H54 (cell line): ENCODE measurements at places on chromosomes 1 and 21.

GRCh38 chr21:42799516-42799915 is 79.8 kb downstream of the WDR4 start:
- DNase-seq = no peak

- peak; percentile 92 for DNase-seq
Measured at GRCh38 chr21:46038871-46039397, 57.4 kb downstream of the COL6A1 start.

- DNase-seq = no peak
Measured at GRCh38 chr1:18991585-18991984, 35.1 kb upstream of the IFFO2 start.

- DNase-seq = no peak
Measured at GRCh38 chr1:186905561-186905960, 76.8 kb downstream of the PLA2G4A start.

- no peak for DNase-seq
Measured at GRCh38 chr1:171460018-171460620, 25.2 kb upstream of the PRRC2C start.

DNA sequence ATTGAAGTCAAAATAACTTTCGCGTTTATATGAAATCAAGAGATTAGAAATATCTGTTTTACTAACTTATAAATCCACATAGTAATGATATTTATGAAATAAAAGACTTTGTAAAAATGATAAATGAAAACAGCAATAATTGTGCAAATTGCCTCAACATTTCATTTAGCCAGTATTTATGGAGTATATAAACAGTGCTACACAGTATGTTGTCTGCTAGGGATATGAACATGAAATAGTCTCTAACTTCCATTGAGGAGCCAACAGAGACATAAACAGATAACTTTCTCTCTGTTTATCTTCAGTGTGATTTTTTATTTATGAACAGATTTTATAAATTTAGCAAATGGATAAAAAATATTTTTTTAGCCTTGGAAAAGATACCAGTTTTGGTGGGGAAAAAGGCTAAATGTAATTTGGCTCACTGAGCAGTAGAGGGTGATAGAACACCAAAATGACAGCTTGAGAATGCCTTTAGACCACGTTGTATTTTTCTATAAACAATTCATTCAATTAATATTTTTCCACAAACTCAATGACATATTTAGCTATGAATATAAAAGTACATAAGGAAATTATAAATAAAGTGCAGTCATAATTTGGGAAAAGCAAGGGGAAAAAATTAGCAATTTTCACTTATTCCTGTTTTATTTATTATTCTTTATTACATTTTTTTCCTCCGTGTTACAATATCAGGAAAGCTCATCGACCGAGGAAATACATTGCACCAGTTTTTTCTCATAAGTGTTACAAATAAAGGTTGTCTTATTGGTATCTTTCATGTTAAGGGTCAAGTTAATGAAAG is 47.5 kb upstream of the EEIG2 start:
- DNase-seq = no peak

GRCh38 chr1:228765168-228765946 is 30.1 kb downstream of the RHOU start:
- DNase-seq = no peak

GRCh38 chr21:31413698-31414097 is 69.6 kb upstream of the TIAM1 start:
- no peak for DNase-seq

DNA sequence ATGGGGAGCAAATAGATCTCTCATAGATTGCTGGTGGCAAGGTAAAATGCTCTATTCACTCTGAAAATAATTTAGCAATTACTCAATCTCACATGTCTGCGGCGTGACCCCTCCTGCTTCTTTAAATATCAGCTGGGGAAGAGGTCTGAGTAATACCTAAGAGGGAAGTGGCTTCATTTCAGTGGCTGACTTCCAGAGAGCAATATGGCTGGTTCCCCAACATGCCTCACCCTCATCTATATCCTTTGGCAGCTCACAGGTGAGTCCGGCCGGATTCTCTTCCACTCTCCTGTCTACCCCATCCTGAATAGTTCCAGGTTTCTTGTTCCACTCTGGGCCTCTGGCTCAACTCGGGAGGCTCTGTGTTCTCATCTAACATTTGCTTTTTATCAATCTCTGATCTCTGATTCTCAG is at the start of gene SLAMF7:
Gene SLAMF7 (plus strand): TSS at position 150 of the 414 bp plus-strand sequence. CDS start 55 bp downstream, at position 205.
- DNase-seq = peak; percentile 23

- peak; percentile 39 for DNase-seq
Measured at GRCh38 chr1:7616076-7616832, 154.8 kb upstream of the VAMP3 start.

DNA sequence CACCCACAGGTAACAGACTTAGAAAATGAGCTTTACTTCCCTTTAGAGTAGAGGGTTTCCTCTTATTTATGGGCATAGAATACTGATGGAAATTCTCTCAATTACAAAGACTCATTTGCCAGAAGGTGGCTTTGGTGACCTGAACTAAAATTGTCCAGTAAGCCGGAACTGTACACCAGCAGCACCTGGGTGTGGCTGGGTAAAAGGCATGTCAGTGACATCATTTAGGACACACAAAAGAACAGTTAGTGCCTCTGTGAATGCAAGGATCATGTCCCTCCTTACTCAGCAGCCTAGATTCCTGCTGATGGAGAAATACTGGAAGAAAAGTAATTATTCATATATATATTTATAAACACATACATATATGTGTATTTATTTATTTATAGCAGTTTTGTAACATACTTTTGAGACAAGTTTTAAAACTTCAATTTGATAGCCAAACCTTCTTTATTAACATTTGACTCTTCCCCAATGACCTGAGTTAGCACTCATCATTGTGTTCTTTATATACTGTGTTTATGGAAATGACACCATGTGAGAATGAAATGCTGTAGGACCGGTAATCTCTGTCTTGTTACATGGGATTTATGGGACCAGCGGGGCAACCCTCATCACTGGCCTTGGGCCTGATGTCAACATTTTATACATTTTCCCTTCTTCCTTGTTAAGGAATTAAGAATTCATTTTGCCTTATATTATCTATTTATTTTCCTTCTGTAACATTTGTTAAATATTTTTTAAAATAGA is 274.4 kb downstream of the BRINP2 start:
- DNase-seq = no peak

DNA sequence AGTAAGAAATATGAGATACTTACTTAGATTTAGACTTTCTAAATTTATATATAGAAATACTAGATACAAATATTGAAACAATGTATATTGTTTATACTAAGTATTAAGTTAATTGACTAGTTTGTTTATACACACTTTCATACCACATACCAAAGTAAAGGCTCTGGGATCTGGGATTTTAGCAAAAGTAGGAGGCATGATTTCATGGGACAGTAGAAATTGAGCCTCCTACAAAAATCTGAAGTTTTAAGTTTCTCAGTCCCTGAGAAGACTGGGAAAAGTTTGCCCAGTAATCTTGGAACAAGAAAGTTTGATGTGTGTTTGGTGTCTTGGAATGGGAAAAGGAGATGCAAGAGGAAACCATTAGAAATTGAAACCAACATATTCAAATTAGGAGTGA is 30.9 kb downstream of the KCTD3 start:
- no peak for DNase-seq

- no peak for DNase-seq
Measured at GRCh38 chr1:14835725-14836124, 237.2 kb downstream of the KAZN start.

- DNase-seq = no peak
Measured at GRCh38 chr1:7255303-7256058, 470.2 kb downstream of the CAMTA1 start.
